ENCODE measurements at places on chromosomes 7 and 10.
A peak's percentile ranks its signal among the peaks of the same experiment; 100 is the strongest.

GRCh38 chr7:150974468-150975391 is 3.4 kb downstream of the KCNH2 start:
- peak; percentile 68 for DNase-seq

GRCh38 chr7:127980901-127981300 is 50.3 kb downstream of the LRRC4 start:
- no peak for DNase-seq

GRCh38 chr10:103696411-103697145 is 158.8 kb downstream of the SH3PXD2A start:
- DNase-seq = peak; percentile 25

DNA sequence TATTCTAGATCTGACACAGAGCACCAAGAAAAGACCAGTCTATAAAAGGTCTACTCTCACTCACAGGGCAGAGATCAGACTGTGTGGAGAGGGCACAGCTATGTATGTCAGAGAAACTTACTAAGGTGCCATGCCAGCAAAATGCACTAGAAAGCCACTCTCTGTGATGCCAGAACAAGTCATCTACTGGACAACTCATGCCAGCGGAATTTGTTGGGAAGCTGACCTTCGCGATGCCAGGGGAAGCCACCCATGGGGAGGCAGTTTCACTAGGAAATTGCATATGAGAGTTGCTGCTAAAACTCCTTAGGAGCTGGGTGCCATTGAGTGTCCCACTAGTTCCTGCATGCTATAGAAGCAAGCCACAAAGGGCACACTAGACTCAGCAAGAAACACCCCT is 58.5 kb downstream of the MICU1 start:
- DNase-seq = no peak

- DNase-seq = no peak
These were observed 68.8 kb upstream of the GRB10 start for GRCh38 chr7:50851451-50851850.

DNA sequence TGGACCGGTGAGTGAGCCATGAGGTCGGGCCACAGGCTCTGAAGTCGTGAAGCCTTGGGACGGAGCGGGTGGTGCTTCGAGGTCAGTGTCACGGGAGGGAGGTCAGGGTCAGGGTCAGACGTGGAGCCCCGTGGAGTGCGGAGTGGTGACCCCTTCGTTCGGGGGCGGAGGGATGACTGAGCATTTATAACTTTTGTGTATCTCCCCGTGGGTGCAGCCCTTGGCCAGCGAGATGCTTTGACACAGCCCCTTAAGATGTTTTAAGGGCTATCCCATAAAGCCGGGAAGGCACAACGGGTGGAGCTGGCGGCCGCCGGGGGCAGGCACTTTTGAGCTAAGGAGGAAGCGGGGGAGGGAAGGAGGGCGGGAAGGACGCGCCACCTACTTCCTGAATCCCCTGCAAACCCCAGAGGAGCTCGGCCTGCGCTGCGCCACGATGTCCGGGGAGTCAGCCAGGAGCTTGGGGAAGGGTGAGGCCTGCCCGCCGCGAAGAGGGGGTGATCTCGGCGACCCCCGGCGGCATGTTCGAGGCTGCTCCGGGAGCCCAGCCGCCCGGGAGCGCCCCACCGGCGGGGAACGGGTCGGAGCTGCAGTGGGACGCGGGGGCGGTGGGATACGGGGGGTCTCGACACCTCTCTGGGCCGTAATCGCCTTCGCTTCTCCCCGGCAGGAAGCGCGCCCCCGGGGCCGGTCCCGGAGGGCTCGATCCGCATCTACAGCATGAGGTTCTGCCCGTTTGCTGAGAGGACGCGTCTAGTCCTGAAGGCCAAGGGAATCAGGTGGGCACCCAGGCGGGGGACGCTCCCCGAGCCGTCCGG is at the start of gene GSTO1:
Gene GSTO1 (plus strand): TSS at position 400 of the 818 bp plus-strand sequence. CDS start 37 bp downstream, at position 437.
- peak; percentile 29 for DNase-seq

DNA sequence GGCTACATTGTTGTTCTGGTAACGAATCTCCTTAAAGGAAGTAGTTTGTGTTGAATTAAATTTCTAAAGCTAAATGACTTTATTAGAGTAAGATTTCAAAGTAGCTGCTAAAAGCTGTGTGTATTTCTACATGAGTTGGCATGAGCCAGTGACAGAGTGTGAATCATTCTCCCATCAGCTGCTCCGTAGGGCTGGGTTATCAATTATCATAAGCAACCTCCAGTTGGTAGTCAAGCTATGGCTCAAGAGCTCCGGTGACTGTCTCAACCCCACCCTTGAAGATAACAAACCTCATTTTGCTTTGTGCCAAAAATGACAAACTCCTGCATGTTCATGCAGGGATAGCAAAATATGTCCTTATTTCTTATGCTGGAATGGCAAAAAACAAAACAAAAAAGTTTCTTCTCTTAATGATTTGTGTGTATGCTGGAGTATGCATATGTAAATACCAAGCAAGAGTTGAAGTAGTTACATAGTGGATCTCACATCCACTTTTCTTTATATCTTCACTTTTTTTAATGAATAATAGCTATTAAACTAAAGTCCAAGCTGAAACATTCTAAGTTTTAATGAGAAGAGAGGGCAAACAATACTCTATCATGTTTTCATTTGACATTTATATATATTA is 249.4 kb downstream of the CACNA2D1 start:
- no peak for DNase-seq

GRCh38 chr10:124521429-124521871 is 59.8 kb downstream of the LHPP start:
- DNase-seq = no peak

GRCh38 chr10:102775935-102776669 is 32.4 kb downstream of the WBP1L start:
- no peak for DNase-seq
